ENCODE measurements at places on chromosomes 1 and 21.

GRCh38 chr1:248696261-248696660, 6.3 kb downstream of the OR14I1 start:
- DNase-seq, result no peak

DNA sequence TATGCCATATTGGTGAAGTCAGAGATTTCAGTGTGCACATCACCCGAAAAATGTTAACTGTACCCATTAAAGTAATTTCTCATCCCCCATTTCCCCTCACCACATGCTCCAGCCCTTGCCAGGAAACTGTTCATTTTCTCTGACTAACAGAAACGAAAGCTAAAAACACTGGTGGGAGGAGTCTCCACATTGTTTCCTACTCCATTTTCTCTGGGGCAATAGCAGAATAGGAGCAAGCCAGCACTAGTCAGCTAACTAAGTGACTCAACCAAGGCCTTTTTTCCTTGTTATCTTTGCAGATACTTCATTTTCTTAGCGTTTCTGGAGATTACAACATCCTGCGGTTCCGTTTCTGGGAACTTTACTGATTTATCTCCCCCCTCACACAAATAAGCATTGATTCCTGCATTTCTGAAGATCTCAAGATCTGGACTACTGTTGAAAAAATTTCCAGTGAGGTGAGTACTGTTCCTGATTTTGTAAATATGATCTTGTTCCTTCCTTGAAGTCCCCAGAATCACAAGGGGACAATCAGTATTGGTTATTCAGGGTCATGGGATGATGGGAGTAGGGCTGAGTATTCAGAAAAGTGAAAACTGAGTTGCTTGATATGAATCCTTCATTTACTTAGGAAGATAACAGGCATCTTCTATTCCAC, at the start of gene IFI16:
TSS of gene IFI16 (plus strand) at position 204 of the 658 bp plus-strand sequence. CDS start 4,774 bp downstream, outside the sequence.
- no peak for DNase-seq

- DNase-seq, result no peak
These were observed 53.2 kb downstream of the DDAH1 start for GRCh38 chr1:85411567-85412305.

DNA sequence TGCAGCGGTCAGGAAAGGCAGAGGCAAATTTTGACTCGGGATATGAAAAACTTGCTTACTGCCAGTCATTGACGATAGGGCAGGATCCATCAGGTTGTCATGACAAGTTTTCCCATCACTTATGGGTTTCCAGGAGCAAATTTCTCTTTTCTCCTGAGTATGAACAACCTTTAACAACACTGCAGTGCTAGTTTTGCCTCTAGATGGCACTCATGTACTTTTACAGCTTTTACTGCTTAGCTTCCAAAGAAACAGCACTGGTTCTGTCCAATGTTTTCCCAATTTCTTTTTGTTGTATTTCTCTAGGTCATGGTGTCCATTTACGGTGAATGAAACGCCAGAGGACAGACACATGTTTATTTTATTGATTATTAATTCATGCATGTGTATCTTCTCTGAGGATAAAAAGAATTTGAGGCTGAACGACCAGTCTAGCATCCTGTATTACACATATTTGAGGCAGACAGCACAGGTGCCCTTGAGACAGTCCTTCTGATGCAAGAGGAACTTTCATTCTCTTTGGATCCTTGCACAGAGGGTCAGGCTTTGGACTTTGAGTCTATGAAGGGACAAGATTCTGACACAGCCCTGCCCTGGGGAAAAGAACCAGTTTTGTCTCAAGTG, 112.3 kb upstream of the TRABD2B start:
- peak; percentile 37 for DNase-seq

Measured in CD8-positive, alpha-beta T cell (primary cell).